ENCODE measurements at places on chromosomes 12 and 14.
A peak's percentile ranks its signal among the peaks of the same experiment; 100 is the strongest.

DNA sequence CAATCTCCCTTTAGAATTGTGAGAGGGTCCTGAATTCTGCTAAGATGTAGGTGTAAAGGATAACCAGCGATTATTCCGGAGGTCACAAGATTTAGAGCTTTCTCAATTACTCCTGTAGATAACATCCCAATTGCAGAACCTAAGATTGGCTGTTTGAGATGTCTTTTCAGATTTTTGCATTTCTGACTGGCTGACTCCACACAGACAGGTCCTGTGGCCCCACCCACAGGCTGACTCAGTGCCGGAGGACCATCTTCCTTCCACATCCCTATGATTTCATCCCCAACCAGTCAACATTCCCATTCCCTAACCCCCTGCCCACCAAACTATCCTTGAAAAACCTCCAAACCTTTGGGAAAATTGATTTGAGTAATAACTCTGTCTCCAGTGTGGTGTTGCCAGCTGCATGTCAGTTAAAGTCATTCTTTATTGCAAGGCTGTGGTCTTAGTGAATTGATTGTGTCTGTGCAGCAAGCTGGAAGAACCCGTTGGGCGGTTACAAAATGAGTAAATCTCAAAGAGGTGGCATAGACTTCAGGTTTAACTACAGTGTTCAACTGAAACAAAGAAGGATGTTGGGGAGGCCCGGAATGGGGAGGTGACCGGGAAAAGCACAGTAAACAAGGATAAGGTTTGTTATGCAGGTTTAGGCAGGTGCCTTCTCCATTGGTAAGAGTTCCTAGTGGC, 10.6 kb downstream of the FNTB start:
- DNase-seq: peak; percentile 18

GRCh38 chr12:16583969-16584745, 21.8 kb downstream of the LMO3 start:
- DNase-seq: no peak

DNA sequence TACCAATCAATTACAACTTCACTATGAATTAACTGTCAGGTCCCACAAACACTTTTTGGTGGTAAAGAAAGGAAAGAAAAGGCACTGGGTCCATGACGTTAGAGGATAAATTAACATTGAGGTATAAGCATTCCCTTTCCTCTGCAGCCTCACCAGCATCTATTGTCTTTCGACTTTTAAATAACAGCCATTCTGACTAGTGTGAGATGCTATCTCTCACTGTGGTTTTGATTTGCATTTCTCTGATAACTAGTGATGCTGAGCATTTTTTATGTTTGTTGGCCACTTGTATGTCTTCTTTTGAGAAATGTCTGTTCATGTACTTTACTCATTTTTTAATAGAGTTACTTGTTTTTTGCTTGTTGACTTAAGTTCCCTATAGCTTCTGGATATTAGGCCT, 9.4 kb downstream of the ANKS1B start:
- no peak for DNase-seq

- no peak for DNase-seq
These were observed 217.7 kb upstream of the PDZRN4 start for GRCh38 chr12:40970320-40970907.

DNA sequence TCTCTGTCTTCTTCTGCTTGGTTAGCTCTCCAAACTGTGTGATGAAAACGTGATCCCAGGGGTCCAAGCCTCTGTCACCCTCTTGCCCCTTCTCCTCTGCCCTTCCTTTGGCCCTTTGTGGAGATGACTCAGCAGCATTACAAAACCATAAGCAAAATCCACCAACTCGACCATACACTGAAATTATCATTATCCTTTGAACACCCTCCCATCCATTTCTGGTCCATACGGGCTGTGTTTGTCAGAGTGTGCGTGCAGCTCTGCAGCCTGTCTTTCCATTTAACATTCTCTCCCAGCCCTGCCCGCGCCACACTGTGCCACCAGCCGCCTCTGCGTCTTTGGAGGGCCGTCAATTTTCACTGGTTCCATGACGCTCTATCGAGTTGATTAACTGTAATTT, 69.2 kb downstream of the SLC25A47 start:
- DNase-seq: no peak

DNA sequence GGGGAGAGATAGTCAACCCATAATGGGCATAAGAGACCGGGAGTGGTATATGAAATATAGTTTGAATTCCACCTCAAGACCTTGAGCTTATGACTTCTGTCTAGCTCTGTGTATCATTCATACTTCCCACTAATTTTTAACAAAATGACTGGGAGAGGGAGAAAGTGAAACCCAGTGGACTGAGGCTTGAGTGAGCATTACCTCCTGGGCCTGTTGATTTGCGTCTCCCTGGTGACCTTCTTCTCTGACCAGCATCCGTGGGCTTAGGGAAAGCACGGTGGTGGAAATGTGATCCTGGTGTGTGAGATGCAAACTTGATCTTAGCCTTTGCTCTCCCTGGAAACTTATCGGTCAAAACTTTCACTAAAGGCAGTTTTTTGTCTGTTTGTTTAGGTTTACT, 207.9 kb upstream of the BCL2L14 start:
- no peak for DNase-seq

DNA sequence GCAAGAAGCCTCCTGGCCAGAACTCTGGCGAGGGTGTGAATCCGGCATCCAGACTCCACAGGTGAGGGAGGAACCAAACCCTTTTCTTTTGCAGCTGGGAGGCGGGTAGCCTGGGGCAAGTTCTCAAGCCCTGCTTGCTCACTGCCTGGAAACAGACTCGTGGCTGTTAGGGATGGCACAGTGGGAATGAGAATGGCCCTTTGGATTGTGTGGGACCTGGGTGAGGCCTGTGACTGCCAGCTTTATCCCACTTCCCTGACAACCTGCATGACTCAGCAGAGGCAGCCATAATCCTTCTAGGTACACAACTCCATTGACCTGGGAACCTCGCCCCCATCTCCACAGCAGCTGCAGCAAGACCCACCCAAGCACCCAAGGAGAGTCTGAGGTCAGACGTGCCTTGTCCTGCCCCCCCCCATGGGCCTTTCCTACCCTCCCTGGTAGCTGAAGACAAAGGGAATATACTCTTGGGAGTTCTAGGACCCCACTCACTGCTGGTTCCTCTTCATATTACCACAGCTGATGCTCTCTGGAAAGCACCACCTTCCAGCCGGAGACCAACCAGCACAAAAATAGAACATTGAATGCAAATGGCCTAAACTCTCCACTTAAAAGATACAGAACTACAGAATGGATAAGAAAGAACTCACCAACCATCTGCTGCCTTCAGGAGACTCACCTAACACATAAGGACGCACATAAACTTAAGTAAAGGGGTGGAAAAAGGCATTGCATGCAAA, 5.1 kb upstream of the GPR33 start:
- no peak for DNase-seq

- DNase-seq: no peak
These were observed 45.7 kb downstream of the TRAFD1 start for GRCh38 chr12:112170971-112171596.

DNA sequence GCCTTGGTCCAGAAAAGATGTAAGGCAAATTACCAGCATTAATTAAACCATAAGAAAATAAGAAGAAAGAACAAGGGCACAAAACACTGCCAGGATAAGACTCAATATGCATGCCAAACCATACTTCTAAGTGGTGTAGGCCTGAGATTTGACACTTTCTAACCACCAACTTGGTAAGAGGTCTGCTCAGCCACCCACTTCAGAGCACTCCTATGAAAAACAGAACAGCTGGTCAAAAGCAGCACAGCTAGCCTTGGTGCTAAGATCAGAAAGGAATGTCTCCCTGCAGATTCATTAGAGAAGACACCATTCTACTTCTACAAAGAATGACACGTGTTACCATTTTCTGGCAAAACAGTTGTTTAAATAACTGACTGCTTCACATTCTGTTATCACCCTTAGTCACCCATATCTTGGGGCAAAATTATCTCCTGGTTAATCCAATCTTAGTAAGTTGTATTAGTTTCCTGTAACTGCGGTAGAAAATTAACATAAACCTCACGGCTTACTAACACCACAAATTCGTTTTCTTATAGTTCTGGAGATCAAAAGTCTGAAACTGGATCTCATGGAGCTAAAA, 13.2 kb downstream of the RPS6KA5 start:
- peak; percentile 20 for DNase-seq

GRCh38 chr12:25308756-25309155, 58.0 kb upstream of the KRAS start:
- DNase-seq: no peak

DNA sequence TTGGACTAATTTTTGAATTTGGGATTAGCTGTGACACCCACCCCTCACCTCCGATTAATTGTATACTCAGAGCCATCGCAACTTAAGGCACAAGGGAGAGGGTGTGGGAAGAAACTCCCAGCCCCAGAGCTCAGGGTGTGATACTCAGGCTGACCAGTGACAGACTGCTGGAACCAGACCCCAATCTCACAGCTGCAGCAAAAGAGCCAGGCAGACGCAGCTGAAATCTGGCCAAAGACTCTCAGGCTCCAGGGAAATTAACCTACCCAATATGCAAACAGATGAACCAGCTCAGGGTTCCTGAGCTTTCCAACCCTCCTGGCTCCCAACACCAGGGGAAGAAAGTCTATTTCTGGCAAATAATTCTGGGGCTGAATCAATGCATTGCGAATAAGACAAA, 30.5 kb downstream of the ANAPC7 start:
- DNase-seq: no peak

GRCh38 chr12:59329462-59329861, 266.4 kb upstream of the SLC16A7 start:
- DNase-seq: no peak

- no peak for DNase-seq
These were observed 25.2 kb downstream of the PLEKHA5 start for GRCh38 chr12:19154686-19155085.

All from CD4-positive, alpha-beta T cell treated with Interleukin-4 for 4 hours (primary cell).